ENCODE measurements at places on chromosomes 4 and X. TPM values are rescaled to one million over a fixed set of nuclear protein-coding genes. Genes with fewer than 3 reads are reported as not detected.

GRCh38 chrX:77953302-77953701 lies 16.1 kb downstream of the PGAM4 start:
- DNase-seq, result no peak

Gene PSAPL1
- not detected for total RNA-seq

Gene FOXR2
- not detected for total RNA-seq

Gene GRSF1
- total RNA-seq, result 61.1 TPM
